Activated B cell treated with CpG ODN at 0.5 μM for 24 hours (primary cell): ENCODE measurements at places on chromosomes 1 and 21.

- no peak for DNase-seq
Measured at GRCh38 chr21:14862794-14863720, 201.7 kb downstream of the NRIP1 start.

GRCh38 chr1:157154940-157155514 is 16.8 kb upstream of the ETV3 start:
- no peak for DNase-seq

GRCh38 chr21:32813265-32813903 is 41.8 kb upstream of the PAXBP1 start:
- DNase-seq = no peak

DNA sequence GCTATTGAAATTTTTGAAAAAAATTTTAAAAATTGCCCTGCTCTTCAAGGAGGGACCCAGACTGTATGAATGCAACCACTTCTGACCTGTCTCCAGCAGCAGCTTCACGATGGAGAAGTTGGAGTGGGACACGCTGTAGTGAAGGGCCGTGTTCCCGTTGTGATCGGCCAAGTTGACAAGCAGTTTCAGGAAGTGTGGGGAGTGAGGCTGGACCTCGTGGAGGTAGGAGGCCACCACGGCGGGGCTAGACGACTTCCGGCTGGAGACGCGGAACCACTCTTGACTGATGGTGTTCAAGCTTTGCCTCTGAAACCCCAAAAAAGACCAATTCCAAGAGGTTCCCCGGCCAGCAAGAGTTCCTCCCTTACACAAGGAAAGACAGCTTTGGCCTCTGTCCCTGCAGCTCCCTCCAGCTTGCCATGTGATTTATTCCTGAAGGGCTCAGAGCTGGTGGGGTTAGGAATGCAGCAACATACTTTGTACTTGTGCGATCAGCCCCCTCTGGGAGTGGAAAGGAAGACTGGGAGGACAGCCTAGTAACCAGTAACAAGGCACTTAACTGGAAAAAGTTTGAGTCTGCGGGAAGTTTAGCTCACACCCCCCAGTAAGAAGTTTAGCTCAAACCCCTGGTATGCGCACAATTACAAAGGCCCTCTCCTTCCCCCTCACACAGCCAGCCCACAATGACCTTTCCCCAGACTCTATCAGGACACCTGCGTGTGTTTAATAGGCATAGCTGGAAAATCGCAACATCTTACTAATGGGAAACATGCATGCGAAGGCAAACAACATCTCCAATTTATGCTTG is 56.0 kb downstream of the KANK4 start:
- no peak for DNase-seq

DNA sequence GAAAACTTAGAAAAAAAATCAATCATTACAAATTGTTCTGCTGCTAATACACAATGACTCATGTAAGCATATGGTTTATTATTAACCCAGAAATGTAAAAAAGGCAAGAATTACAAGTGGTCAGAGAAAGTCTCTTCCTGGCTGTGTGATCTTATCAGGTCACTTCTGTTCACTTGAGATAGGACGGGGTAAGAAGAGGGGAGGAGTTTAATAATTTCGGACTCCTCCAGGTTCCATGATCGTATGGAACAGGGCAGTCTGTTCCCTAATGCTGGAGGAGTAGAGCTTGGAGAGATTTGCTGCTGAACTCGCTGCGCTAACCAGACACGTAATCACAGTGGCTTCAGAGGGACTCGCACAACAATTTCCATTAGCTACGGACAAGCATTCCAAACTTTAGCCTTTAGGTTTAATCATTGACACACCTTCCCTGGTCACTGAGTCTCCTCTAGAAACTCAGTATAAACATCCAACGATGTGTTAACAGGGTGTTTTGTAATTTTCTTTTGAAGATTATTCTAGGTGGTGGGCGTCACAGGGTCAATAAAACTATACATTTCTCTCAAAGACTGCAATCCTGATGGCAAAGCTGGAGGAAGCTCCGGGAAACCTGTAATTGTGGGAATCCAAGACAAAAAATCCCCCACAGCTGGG is 1.3 kb downstream of the CRYZ start:
- no peak for DNase-seq

DNA sequence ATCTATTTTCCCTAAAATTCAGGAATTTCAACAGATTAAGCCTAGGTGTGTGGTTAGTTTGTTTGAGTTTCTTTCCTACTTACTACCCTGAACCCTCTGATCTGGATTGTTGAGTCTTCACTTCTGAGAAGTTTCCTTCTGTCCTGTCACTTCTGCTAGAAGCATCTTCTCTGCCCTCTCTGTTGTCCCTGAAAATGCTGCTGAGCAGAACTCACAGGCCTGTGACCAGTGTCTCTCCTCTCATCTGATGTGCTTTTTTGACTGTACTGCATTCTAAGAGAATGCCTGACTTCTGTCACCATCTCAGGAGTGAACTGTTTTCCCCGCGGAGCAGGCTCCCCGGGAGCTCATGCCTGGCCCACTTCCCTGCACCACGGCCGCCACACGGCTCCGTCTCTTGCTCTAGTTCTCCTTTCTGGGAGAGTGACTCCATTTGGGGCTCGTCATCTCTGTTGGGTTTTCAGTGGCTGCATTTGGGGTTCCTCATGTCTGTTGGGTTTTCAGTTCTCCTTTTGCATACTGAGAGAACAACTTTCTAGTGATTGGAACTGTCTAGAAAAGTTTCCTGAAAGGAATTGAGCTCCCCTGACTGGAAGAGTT is 77.9 kb downstream of the POFUT2 start:
- no peak for DNase-seq

DNA sequence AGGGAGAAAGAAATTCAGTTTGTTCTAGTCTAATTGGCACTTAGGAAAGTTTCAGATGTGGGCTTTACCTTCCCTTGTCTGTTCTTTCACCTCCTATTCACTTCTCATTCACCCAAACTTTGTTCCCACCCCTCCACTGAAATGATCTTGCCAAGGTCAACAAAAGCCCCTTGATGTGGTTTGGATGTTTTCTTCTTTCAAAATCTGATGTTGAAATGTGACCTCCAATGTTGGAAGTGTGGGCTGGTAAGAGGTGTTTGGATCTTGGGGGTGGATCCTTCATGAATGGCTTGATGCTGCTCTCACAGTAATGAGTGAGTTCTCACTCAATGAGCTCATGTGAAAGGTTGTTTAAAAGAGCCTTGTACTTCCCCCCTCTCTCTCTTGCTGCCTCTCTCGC is 379.3 kb downstream of the HHIPL2 start:
- no peak for DNase-seq

GRCh38 chr21:42564561-42564971 is 50.9 kb downstream of the SLC37A1 start:
- DNase-seq = no peak

DNA sequence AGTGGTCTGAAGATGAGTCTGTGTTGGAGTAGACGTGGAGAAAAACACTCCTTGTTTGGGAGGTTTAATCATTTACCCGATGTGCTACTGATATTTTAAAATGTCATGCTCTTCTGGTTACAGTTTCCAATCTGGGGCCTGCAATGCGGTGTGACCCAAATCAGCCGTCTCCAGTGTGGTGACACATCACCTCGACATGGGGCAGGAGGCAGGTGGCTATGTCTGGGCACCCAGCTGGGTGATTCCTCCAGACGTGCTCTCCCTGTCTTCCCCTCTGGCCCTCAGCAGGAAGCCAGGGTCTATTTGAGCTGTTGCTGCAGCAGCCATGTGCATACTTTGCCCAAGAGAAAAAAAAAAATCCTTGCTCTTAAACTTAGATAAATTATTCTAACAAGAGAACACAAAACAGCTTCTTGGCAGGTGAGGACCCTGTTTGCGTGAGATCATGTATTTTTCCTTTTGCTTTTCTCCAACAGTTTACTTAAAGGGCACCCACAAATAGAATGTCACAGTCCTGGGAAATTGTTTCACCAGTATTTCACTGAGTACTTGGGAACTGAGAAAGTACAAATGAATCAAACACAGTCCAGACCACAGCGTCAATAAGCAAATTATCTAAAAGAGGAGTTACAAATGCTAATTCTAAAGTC is 38.9 kb upstream of the MAP10 start:
- DNase-seq = no peak

- no peak for DNase-seq
Measured at GRCh38 chr1:43481491-43481890, 27.8 kb upstream of the HYI start.

- DNase-seq = no peak
Measured at GRCh38 chr1:199310708-199311107, 671.9 kb downstream of the PTPRC start.

GRCh38 chr1:247209396-247209795 is 37.6 kb upstream of the ZNF124 start:
- DNase-seq = no peak

GRCh38 chr1:203017692-203018091 is 8.6 kb upstream of the PPFIA4 start:
- no peak for DNase-seq

DNA sequence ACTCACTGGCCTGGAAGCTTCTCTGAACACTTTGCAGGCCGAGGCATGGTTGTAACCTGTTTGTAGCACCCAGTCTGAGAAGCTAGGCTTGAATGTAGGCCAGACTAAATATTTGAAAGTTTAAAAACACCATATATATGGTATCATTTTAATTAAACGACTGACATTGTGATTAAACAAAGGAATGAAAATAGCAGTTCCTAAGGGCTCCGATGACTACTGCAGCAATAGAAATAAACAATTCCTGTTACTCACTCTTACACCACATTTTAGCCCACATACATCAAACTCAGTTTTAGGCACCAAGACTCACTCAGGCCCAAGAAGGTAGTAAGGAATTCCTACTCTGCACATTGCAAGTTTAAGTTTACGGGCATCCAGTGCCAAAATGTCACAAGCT is 281.2 kb downstream of the AKT3 start:
- DNase-seq = no peak

DNA sequence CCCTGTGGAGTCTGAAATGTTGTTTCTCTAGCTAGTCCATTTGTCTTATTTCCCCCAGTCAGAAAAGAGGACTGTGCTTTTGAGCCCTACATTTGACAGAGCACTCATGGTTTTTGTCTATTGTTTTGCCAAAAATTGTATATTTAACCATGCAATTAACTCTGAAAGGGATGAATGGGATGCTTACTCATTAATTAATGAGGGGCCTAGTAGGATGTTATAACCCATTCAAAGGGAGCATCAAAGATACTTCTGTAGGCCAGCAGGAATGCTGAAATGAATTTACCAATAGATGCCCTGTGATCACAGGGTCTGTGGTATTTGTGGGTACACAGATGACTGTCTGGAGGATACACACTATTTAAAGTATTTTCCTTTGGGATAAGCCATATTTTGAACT is 147.7 kb downstream of the FCRL5 start:
- DNase-seq = no peak

DNA sequence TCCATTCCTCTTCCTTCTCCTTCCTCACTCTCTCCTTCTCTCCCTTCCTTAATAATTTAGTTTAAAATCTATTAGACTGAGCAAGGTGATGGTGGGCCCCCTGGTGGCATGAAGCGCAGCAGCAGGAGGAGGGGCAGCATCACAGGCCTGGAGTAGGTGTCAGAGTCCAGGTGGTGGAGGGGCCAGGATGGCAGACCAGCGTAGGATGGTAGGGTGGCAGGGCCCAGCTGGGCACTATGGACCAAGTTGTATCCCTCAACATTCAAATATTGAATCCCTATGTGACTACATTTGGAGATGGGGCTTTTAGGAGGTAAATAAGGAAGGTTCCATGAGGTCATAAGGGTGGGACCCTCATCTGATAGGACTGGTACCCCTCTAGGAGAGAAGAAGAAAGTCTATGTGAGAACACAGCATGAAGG is 61.0 kb downstream of the WDR4 start:
- DNase-seq = no peak

DNA sequence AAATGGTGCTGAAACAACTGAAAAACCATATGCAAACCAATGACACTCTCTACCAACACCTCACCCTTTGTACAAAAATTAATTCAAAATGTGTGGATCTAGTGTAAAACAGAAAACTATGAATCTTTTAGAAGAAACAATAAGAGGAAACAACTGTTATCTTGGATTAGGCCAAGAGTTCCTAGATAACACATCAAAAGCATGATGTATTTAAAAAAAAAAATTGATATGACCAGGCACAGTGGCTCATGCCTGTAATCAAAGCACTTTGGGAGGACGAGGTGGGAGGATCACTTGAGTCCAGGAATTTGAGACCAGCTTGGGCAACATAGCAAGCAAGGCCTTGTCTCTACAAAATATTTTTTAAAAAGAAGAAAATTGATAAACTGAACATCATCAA is 79.0 kb downstream of the EIF4G3 start:
- DNase-seq = no peak

GRCh38 chr1:52358851-52359497 is 7.0 kb downstream of the CC2D1B start:
- DNase-seq = no peak

DNA sequence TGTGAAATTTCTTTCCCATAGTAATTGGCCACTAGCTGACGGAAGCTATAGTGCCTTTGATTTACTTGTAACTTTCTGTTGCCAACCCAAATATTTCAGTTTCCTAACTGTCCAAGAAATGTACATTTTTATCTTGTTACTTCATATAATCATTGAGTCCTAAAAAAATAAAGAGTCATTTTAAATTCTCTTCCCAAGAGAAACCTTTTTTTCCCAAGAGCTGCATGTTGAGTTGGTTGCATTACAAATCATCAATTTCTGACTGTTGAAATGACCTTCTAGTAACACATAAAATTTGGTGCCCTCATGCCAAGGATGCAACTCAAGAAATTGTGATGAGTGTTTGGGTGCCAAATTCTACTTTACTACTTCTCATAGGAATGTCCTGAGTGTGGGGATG is 61.0 kb downstream of the HMCN1 start:
- no peak for DNase-seq

- DNase-seq = no peak
Measured at GRCh38 chr1:116401646-116402176, 28.7 kb downstream of the ATP1A1 start.

- DNase-seq = no peak
Measured at GRCh38 chr1:41442697-41443251, 41.7 kb downstream of the EDN2 start.

DNA sequence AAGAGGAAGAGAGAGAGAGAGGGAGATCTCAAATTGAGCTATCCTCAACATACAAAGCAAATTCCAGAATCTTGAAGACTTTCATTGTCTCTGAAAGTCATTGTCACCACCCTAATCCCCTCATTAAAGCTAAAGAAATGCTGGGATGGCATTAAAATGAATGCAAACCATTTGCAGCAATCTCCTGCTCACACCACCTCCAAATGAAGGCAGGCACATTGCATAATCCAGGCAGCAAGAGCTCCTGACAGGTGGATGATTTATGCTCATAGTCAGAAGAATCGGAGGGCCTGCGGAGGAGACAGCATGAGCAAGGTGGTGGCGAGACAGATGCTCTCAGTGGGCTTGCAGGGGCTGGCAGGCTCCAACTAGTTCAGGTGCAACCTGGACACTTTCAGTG is 90.2 kb downstream of the ESRRG start:
- no peak for DNase-seq

DNA sequence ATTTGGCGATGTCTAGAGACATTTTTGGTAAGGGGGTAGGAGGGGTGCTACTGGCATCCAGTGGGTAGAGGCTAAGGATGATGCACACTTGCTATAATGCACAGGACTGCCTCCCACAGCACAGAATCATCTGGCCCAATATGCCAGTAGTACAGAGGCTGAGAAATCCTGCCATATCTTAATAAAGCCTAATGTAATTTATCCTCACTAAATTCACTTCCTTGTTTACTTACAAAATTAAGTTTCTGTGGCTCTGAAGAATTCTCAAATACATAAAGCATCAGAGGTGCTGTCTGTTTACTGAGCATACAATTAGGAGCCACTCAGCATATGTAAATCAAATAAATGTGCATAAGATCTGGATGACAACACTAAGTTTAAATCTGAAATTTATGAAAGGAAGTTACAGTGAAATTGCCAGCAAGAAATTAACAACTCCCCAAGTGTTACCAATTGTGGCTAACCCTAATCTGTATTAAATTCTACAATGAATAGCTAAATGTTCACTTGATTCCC is 26.5 kb downstream of the NGF start:
- no peak for DNase-seq
